ENCODE measurements at places on chromosomes 1 and 21. TPM values are rescaled to one million over a fixed set of nuclear protein-coding genes. Genes with fewer than 3 reads are reported as not detected.

DNA sequence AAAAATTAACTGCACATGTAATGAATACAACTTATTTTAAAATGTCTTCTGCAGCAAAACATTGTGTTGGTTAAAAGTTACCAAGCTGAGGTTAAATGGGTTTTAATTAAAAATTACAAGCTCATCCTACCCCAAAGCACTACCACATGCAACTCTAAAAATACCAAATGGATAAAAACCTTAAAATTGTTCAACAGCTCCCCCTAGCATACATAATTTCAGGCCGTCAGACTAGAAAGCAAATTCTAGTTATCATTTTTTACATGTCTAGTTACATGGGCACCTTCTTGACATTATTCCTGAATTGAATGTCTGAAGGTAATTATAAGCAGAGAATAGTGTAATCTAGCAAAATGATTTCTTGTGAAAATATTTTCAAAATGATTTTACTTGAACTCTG, 176.5 kb downstream of the C1orf21 start:
- no peak for DNase-seq

- no peak for DNase-seq
These were observed 282.9 kb downstream of the PBX1 start for GRCh38 chr1:164841702-164842465.

DNA sequence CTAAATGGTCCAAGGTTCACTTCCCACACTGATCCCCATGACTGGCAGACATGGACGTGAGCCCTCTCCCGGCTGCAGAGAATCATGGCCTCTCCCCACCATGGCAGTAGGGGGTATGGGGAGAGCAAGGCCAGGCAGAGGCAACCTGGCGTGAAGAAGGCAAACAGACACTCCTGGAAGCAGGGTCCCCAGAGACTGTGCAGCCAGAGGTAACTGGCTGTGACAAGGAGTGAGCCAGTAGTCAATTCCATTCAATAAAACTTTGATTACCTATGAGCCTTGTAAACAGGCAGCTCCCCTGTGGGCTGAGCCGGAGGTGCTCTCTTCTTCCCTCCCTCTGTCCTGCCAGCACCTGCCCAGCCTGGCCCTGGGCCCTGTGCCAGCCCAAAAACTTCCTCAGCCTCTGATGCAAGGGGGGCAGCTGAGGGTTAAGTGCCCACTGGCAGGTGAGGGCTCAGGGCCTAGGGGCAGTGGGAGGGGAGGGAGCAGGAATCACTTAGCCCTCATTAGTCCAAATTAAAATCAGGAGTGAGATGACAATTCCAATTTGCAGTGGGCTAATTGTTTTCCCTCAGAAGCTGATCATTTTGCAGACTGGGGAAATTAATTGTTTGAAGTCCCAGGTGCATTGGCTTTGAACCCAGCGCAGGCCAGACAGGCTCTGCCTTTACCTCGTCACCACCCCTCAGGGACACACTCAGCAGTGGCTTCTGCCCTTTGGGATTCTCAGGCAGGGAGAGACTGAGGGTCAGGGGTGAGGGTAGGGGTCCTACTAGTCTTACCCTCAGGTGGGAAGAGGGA, 35.6 kb downstream of the LRRN2 start:
- DNase-seq, result no peak

DNA sequence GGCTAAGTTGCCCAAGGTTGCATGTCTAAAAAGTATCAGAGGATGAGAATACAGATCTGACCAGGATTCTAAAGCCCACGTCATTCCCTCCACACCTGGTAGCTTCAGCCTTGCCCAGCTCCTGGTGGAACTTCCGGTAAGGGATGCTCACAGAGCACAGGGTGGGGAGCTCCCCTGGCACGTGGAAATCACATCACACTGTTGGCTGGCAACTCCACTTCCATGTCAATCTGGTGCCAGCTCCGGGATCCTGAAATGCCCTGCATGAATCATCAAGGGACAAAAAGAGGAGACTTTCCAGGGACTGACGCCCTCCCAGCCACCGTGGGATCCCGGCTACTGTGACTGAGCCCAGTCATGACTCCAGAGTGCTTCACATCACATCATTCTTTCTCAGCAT, 12.4 kb upstream of the BCAR3 start:
- DNase-seq, result peak; percentile 46

DNA sequence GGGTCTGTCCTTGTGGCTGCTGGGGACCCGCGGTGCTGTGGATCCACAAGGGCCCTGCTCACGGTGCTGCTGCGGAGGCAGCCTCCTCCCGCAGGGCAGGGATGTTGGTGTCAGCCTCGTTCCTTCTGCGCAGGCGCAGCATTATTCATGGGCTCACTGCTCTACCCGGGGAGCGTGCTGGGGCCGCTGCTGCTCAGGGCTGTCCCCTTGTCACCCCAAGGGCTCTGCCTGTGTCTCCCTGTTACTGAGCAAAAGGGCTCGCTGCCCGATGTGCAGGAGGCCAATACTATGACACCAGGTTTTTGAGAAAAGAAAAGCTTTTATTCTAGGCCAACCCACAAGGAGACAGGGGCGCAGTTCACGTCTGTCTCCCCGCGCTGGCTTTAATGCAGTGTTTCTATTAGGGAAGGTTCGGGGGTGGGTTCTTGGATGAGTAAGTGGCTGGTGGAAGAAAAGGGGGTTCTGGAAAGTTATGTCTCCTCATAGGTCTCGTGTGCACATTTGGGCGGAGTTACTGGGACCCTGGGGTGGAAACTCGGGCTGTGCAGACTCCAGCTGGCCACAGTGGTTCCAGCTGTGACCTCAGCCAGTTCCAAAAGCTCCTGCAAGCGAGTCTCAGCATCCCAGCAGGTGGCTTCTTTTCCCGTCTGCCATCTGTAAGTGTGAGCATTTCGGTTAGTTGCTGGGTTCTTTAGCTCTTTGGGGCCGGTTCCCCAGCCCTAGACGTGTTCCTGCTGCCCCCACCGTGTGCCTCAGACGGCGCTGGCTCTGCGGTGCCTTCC, 40.8 kb upstream of the LRRC3 start:
- DNase-seq, result no peak

The GPR25 gene
- not detected for total RNA-seq

- no peak for DNase-seq
These were observed 41.6 kb upstream of the ZNF678 start for GRCh38 chr1:227521782-227522181.

DNA sequence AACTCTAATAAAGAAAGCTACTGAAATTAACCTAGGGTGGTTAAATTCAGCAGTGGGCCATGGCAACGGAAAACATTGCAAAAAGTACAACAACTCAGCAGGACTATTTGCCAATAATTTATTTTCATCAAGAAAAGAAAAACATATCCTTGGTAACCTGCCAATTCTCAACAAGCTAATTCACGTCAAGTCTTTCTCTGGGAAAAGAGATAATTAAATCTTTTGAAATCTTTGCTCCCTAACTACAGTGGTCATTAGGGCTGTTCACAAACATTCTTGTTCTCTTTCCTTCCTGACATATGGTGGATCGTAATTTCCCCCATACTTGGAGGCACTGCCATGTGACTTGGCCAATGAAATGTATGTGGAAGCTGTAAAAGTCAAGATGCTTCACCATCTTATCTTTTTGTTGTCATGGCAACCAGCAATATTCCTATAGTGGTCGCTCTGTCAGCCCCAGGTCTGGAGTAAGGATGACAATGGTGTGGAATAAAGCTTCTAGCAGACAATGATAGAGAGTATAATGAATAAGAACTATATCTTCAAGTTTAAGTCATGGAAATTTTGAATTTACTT, 29.6 kb upstream of the ZNF326 start:
- no peak for DNase-seq

The CFHR4 gene
- not detected for total RNA-seq

- DNase-seq, result no peak
These were observed 9.3 kb downstream of the EEIG2 start for GRCh38 chr1:108569097-108569728.

DNA sequence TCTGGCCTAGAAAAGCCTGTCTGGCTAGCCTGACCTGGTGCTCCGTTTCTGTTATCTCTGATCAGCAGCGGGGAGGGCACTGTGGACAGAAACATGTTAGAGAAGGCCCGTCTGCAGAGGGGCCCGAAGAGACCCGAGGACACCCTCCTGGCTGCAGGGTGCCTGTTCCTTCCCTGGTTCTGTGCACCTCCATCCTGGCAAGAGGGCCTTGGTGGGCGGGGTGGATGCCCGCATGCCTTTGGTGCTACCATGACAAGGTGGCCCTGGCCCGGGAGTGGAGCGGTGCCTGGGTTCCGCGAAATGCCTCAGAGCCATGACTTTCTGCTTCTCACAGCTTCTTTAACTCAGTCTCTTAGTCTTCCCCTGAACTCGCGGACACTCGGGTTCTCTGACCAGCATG, 233.6 kb downstream of the CAMTA1 start:
- no peak for DNase-seq

Data from MG63 (cell line).